Calu3 (cell line): ENCODE measurements at places on chromosomes 7 and 10. TPM values are rescaled to one million over a fixed set of nuclear protein-coding genes. Genes with fewer than 3 reads are reported as not detected.

- no peak for DNase-seq
Measured at GRCh38 chr10:44205067-44205466, 179.8 kb downstream of the CXCL12 start.

- DNase-seq: peak; percentile 63
Measured at GRCh38 chr7:50838675-50839377, 56.1 kb upstream of the GRB10 start.

The TEX47 gene
- not detected in 2 replicates for total RNA-seq

DNA sequence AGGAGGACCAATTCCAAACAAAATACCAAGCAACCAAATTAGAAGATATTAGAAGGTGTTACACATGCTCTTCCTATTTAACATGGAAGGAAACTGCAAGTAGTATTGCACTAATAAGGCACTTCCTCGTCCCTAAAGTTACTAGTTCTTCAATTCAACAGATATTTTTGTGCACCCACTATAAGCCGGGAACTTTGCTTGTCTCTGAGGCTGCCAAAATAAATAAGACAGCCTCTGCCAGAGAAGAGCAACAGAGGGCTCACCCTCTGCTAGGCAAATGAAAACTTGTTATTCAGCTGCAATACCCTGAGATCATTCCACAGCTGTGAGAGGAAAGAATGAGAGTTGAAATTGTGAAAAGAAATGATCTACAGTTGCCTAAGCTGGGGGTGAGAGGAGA is 37.4 kb upstream of the GSAP start:
- no peak for DNase-seq

GRCh38 chr10:94963901-94964300 is 25.4 kb downstream of the CYP2C9 start:
- DNase-seq: peak; percentile 6

GRCh38 chr7:157219154-157219553 is 80.4 kb downstream of the UBE3C start:
- no peak for DNase-seq

DNA sequence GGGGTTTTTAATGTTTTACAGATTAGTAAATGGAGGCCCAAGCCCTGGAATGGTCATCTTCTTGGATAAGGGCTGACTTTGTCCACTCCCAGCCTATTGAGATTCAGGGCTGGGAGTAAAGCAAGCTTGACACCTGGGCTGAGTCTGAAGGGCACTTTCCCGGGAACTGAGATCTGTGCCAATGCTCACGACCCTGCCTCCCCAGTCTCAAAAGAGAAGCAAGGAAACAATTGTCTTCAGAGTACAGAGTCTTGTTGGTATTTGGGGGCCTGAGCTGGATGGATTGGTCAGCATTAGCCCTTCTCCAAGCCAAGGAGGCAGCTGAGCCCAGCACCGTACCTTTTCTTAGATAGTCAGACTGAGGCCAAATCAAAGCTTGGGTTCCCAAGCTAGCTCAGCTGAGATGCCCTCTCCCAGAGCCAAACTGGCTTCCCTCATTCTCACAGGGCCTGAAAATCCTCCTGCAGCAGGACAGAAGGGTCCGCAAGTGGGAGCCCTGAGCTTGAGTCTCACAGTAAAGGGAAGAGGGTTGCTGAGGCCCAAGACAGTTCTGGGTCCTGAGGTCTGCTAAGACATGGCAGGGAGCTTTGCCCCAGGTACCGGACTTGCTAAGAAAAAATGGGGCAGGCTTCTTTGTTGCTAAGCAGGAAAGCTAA is 3.7 kb downstream of the DDIT4 start:
- no peak for DNase-seq

DNA sequence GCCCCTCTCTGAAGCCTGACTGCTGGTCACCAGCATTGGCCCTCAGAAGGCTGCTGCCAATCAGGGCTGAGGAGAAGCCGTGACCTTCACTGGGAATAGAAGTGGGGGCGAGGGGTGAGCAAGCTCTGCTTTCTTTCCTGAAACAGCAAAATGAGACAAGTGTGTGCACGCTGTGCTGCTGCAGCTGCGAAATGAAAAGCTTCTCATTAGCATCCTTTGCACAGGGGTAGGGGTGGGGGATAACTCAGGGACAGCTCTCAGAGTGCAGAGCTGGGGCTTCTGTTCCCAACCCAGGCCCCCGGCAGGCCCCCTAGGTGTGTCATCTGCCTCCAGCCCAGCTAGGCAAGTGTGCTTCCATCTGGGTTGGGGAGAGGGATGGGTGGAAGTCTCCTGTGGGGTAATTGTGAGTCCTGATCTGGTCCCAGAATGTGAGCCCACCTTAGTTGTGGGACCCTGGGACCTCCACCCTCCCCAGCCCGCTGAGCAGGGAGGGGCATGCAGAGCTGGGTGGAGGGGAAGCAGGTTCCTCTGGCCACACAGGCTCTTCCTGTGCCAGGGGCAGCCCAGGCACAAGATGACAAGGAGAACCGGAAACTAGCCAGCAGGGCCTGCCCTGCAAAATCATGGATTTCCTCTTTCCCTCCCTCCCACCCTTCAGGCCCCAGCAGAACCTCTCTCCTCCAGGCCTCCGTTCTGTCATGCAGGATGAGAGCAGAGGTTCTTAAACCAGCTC is 22.2 kb downstream of the ZNF467 start:
- DNase-seq: no peak

- DNase-seq: peak; percentile 72
Measured at GRCh38 chr10:11685787-11686218, 56.4 kb upstream of the ECHDC3 start.

DNA sequence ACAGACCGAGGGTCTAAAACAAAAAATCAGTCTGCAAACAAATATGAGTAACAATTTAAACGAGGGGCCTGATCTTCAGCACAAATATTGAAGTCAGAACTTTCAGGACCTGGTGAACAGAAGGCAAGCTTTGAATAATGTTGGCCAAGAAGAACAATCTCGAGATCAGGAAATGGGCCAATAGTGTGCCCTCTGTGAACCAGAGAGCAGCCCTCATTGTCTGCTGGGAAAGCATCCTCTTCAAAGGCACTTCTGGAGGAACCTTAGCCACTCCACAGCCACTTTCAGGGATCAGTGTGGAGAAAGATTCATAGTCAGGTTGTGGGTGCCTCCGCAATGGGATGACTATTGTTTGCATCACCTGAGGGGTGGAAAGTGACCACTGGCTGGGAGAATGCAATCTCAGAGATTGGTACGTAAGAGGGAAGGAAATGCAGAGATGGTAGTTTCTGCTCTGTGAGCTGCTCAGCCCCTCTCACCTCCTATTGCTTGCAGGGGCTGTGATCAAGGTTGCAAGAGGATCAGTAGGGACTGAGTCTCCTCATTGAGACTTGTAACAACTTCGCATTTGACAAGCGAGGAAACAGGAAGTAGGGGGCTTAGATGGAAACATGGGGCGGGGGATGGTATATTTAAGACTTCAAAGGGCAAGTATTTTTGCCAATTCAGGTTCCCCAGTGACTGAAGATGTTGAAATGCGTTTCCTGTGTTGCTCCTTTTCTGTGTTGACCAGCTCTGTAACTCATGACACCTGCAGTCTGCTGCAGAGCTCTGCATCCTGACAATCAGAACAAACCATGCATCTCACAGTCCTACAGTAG is 28.4 kb upstream of the IFRD1 start:
- DNase-seq: no peak

DNA sequence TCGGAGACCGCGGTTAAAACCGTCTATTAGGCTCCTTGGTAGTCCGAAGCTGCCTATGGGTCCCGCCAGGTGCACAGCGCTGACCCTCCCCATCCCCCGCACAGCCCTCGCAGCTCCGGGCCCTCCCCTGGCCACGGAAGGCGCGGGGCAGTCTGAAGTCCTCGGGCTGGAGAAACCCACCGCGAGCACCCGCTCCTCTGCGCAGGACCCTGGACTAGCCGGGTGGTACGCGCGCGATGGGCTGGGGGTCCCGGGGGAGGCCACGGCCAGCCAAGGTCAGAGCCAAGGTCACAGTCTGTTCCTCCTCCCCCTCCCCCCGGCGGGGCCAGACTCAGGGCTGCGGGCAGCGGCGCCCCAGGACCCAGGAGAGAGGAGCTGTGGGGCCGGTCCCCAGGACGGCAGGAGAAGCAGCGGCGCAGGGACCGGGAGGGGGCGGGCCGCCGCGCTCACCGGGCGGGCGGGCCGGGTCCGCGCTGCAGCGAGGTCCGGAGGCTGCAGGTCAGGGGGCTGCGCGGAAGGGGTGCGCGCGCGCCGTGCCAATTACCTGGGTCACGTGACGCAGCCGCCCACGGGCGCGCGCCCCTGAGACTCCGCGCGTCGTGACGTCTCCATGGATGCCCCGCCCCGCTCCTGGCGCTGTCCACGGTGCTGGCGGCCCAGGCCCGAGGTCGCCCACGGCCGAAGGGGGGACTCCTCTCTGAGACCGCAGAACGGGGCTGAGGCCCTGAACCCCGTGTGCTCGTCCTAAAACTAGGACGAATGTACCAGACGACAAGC is at the start of gene OGDHL:
Gene OGDHL, minus strand, starts transcription at position 535 of the 777 bp plus-strand sequence. CDS start 3,731 bp downstream, outside the sequence.
- peak; percentile 73 for DNase-seq
